ENCODE measurements at places on chromosomes 4 and X.

DNA sequence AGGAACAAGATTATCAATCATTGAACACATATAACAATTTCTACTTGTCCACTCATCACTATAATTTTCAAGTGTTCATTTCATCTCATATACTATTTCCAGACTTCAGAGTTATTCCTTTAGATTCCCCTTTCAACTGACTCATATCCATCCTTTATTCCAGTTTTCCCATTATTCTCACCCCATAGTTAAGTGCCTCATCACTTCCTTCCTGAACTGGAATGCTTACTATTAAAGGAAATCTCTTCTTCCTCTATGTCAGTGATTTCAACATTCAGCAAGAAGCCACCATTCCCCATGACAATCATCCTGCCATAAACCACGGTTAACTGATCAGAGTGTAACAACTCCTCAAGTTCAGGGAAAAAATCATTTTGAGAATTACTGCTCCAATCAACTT is 198.9 kb downstream of the FBXO8 start:
- DNase-seq: no peak

GRCh38 chr4:2084316-2084715 is 25.2 kb downstream of the NAT8L start:
- no peak for DNase-seq

GRCh38 chrX:30577362-30577991 is at the start of gene TASL:
Gene TASL, minus strand, starts transcription at chrX:30577766. Its CDS starts 17,411 bp downstream, at chrX:30560355.
- no peak for DNase-seq

DNA sequence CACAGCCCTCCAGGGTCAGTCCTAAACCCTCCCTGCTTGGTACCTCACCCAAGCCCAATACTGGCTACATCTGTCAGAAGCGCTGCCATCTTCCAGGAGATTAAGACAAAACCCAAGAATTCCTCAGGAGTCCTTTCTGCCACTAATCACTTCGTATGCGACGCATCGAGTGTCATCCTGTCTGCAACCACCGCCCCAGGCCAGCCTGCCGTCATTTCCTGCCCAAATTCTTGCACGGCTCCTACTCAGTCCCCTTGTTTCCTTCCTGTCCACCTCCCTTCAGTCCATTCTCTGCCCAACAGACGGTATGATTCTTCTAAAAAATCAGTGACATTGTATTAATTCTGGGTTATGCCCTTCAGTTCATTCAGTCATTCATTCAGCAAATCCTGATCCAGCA is 113.6 kb downstream of the NFKB1 start:
- DNase-seq: no peak

- no peak for DNase-seq
Observed at GRCh38 chr4:8284391-8284790, 14.8 kb downstream of the HTRA3 start.

DNA sequence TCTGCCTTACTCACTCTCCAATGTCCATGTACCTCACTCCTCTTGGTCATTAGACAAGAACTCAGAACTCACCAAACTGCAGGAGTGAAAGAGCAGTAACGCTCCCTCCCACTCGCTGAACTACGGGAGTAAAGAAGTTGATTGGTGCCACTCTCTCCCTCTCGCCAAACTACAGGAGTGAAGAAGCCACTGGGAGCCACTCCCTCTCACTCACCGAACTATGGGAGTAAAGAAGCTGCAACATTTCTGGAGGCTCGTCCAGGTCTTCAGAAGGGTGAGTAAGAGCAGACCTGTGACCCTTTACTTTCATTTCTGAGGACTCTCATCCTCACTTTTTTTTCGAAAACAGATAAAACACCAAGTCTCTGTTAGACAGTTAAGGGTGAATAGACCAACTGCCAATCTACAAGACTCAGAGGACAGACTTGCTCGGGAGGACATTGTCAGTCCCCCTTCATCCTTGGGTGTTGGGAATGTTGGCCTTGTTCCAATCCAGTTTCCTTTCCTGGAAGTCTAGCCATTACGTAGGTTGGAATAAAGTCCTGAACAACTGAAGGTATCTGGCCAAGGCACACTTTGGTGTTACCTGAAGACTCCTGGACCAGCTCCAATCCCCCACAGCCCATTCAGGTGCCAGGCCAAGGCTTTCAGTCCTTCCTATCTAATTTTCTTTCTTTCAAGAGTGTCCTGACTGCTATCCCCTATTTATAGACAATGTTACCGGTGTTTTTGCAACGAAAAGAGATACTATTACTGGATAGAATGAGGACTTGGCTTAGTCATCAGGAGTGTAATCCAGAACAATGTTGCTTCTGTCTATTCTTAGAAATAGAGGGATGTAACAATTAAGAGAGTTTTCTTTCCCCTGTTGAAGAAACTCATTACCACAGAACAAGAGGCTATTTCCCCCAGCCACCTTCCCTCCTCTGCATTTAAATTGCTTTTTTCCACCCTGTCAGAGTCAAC is 11.0 kb upstream of the COL25A1 start:
- DNase-seq: no peak

DNA sequence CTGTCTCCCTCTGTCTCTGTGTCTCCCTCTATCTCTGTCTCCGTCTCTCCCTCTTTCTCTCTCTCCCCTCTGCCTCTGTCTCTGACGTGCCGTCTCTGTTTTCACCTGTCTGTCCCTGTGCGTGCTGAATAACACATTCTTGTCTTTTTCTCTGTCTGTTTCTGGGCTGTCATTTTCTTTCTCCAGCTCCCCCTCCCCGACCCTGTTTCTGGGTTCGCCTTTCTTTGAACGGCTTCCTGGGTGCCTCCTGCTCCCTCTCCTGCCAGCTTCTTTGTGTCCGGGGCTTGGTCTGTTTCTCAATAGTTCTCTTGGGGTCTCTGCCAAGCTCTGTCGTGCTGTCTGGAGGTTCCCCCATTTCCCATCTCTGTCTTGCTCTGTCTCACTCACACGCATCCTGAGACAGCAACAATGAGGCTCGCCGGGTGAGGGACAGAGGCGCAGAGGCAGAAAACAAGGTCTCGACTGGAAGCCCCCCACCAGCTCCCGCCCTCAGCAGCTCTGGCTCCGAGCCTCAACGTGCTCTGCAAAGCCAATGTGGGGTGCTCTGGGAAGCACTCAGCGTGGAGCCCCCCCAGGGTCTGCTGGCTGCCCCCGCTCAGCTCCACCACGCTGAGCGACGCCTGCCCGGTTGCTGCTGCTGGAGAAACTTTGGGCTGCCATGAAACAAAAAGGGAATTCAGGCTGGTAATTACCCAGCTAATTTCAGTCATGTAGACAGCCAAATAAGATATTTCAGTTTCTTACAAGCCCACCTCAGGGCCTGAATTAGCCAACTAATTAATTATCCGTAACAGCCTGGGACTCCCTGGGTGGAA is 3.4 kb downstream of the CPLX1 start:
- DNase-seq: no peak

DNA sequence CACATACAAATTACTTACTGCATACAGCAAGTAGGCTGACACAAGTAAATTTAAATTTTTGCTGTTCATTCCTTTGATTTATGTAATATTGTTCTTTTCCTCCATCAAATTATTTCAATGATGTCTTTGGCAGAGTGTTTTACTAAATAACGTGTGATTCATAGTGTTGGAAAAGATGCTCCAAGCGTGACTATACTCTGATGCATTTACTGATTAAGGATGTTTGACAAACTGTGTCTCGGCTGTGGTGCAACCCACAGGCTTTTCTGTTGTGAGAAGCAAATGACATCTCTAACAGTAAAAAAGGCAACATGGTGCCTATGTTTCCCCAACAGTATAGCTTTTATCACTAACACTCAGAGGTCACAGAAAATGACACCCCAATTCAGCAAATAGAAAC is 540.9 kb downstream of the PPP4R3C start:
- no peak for DNase-seq

DNA sequence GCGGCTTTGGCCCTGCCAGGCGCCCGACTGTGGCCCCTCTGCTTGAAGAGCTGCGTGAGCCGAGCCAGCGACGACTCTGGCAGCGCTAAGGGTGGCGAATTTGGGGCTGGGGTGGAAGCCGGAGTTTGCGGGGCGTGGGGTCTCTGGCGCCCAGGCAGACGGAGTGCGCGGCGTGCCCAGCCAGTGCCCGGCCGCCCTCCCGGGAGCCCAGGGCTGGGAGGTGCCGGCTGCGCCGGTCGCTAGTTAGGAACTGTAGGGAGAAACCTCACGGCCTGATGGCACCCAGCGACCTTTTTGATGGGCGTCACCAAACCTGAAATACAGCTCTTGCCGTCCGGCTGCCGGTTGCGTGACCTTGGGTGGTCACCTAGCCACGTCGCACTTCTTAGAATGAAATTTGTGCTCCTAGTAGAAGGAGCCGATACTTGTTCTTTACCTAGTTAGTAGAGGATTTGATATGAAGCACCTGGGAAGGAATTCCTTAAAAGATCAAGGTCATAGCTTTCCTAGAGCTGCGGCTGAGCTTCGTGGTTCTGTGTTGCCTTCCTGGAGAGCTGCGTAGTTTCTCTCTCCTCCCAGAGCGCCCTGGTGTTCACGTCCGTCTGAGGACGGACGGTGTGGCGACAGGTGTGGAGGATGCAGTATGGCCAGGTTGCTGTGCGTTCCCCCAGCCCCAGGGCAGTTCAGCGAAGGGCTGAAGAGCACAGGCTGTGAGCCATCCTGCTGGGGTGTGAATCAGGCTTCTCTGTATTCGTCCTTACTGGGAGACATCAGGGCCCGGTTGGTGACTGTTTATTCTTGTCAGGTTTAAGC is 680 bp downstream of the MAEA start:
- DNase-seq: no peak

- DNase-seq: peak; percentile 12
Observed at GRCh38 chr4:152780267-152780778, 569 bp downstream of the ARFIP1 start.

- no peak for DNase-seq
Observed at GRCh38 chr4:123266221-123266620, 130.4 kb upstream of the SPRY1 start.

DNA sequence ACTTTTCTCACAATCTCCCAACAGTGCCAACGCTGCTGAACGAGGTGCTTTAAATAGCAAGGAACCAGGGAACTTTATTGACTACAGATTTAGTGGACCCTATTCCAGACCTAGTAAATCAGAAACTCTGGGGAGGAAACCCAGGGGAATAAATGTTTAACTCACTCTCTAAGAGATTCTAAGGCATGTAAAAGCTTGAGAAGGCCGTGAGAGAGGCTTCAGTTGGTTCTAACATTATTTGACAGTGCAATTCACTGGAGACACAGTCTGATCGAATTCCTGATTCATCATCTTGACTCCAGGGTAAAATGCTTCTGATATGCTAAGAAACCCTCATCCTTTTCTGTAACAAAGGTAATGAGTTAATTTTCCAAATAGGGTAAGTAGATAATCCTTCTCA is 494.4 kb downstream of the KCNIP4 start:
- DNase-seq: no peak

GRCh38 chr4:146469022-146469421 is 52.7 kb downstream of the SLC10A7 start:
- no peak for DNase-seq

DNA sequence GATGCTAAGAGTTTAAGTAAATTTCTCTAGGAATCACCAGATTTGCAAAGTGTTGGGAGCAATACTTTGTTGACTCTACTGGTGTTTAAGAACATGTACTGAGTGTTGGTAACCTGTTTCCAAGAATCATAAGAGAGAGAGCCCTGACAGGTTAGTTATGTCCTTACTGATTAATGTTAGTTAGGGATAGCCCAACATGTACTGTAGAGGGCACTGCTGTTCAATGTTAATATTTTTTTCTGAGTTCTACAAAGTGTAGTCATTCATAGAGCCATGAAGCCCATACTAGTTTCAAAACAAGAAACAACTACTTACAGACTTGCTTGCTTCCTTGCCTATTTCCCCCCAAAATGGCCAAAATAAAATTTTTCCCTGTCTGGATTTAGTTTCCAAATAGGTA is 11.9 kb downstream of the TMPRSS11D start:
- DNase-seq: no peak

DNA sequence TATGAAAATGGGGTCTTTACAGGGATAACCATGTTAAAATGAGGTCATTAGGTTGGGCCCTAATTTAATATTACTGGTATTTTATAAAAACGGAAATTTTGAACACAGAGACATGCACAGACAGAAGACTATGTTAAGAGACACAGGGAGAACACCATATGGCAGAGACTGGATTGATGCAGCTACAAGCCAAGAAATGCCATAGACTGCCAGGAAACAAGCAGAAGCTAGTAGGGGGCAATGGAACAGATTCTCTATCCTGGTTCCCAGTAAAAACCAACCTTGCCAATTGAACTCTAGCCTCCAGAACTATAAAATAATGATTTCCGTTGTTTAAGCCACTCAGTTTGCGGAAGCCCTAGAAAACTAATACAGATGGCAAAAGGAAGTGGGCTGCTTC is 6.6 kb upstream of the GUF1 start:
- DNase-seq: no peak

- DNase-seq: no peak
Observed at GRCh38 chr4:47598896-47599295, 113.8 kb downstream of the ATP10D start.

DNA sequence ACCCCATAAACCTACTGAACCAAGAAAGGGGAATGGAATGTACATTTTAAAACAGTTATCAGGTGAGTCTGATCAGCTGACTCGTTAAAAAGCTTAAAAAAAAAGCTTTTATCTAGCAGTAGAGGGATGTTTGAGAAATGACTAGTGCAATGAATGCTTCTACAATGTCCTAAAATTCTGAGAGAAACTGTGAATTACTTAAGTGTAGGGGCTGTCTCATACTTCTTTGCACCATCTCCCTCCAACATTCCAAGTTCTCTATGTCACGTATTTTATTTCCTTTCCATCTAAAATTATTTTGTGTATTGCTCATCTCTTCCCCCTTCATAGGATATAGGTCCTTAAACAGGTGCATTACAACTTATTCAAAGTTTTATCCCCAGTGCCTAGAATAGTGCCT is 11.9 kb upstream of the AREG start:
- no peak for DNase-seq

DNA sequence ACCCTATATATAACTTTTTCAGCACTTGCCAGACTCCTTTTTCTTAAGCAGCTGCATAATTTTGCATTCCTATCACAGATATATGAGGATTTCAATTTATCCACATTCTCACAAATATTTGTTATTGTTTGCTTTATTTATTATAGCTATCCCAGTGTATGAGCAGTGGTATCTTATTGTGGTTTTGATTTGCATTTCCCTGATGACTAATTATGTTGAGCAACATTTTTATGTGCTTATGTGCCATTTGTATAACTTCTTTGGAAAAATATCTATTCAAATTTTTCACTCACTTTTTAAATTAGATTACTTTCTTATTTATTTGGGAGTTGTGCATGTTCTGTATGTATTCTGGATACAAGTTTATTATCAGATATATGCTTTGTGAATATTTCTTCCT is 361.9 kb downstream of the KCTD8 start:
- DNase-seq: no peak

DNA sequence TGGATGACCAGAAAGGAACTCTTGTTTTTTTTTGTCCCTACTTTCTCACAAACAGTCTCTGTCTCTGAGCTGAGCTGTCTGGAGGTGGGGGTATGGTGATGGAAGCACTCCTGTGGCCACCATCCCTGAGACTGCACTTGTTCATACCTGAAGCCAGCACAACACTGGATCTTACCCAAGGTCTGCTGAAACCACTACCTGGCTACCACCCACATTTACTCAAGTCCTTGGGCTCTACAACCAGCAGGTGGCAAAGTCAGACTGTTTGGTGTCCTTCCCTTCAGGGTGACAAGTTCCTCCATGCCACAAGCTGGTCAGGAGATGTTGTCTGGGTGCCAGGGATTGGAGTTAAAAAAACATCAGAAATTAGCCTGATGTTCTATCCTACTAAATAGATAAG is 89.7 kb downstream of the NEXMIF start:
- DNase-seq: no peak
